ENCODE measurements at places on chromosomes 7 and 10. TPM values are rescaled to one million over a fixed set of nuclear protein-coding genes. Genes with fewer than 3 reads are reported as not detected.

- no peak for DNase-seq
Measured at GRCh38 chr10:72702868-72703581, 11.1 kb downstream of the MCU start.

DNA sequence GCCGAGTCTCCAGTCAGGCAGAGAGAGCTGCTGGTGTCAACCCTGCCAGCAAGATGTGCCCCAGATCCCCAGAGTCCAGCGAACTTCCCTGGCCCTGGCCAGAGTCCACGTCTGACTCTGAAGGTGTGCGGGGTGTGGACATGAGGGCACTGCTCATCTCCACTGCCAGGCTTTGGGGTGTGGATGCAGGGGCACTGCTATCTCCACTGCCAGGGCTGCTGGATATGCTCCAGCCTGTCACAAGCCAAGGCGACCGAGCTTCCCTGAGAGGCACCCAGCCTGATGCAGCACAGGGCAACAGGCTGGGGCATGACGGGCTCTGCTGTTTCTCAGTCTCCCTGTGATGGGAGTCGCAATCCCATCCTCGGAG, 596.8 kb downstream of the PTPRN2 start:
- DNase-seq: no peak

Gene PHKG1
- total RNA-seq: 21.9 TPM

Gene BMI1
- total RNA-seq: 39.9 TPM

Gene DOCK4
- total RNA-seq: 17.1 TPM

DNA sequence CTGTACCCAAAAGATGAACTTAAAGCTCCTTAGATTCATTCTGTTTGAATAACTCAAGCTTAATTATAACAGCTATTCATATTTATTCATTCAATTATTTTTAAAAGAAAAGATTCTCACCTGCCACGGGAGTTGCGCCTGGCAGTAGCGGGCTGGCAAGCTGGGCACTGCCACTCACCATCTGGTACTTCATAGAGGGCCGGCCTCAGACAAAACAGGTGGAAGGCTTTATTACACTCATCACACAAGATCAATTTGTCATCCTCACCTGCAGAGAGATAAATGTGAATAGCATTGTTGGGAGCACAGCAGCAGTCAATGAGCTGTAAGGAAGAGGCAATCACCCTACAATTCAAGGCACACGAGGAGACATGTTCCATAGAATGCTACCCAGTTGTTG, 15.8 kb downstream of the FZD9 start:
- DNase-seq: no peak

Gene ADD3
- 125 TPM for total RNA-seq
